ENCODE measurements at places on chromosomes 5 and 9.

DNA sequence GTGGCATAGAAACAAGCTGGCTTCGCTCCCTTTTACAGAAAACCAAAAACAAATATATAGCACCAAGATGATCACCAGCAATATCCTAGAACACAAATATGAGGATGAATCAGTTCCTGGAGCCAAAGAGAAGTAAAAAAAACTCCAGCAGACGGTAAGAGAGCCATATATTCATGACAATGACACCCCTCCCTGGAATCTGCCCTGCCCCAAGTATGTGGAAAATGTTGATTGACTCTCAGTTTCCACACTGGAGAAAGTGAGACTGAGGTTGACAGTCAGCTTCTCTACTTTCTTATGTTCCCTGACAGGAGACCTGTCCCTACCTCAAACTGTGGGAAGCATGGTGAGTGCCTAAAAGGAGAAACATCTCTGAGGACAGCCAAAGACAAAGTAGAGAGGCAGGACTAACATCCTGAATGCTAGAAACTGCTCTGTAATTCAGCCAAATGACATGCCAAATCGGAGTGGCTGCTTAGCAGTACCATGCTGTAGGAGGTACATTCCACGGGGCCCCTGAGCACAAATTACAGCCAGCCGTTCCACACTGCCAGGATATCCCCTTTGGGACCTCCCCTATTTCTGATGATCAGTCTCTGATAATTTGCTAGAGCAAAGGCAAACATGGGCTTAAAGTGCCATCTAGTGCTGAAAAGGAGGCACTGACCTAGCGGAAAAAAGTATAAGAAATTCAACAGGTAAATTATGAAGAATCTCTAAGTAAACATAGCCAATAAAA is 424.0 kb upstream of the RGMB start:
- DNase-seq: no peak

- DNase-seq: no peak
Observed at GRCh38 chr5:136656811-136657210, 291.5 kb upstream of the TRPC7 start.

DNA sequence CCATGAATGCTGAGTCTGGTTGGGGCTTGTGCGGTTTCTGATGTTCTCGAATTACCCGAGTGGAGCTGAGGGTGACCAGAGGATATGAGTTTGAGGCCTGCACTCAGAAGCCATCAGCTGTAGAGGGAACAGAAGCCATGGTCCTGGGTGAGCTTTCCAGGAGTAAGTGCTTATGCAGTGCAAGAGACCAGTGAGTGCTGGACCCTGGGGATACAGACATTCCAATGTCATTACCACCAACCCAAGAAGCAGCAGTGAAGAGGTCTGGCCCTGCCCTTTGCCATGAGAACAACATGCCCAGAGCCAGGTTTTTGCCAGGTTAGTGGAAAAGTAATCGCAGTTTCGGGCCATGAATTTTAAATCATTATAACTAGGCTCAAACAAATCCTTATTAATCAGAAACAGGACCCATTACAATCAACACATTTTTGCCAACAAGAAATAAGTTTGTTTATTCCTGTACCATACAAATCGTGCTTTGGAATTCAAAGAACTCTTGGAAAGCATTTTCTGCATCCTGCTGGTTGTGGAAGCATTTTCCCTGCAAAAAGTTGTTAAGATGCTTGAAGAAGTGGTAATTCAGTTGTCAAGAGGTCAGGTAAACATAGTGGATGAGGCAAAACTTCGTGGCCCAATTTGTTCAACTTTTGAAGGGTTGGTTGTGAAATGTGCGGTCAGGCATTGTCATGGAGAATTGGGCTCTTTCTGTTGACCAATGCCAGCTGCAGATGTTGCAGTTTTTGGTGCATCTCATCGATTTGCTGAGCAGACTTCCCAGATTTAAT is 154.6 kb downstream of the SYK start:
- no peak for DNase-seq

GRCh38 chr9:18811171-18811570 is 221.8 kb downstream of the SAXO1 start:
- DNase-seq: no peak

DNA sequence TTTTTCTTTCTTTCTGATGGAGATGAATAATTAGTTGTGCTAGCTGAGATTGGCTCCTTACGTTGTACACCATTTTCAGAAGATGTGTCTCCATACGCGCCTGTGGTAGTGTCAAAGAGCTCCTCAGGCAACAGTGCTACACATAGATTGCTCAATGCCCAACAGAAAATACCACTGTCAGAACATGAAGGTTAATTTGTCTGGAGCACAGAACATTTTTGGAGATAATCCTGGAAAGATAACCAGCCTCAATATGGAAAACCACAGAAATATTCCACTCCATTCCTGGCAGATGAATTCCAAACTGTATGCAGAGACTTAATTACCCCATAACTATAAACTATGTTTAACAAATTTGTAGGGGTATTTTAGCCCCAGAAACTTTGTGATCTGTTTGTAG is 233.6 kb downstream of the MARCHF11 start:
- no peak for DNase-seq

- DNase-seq: no peak
Observed at GRCh38 chr5:119016125-119016774, 27.9 kb upstream of the DTWD2 start.
